NCI-H1436 (cell line): ENCODE measurements at places on chromosomes 7 and 10.

DNA sequence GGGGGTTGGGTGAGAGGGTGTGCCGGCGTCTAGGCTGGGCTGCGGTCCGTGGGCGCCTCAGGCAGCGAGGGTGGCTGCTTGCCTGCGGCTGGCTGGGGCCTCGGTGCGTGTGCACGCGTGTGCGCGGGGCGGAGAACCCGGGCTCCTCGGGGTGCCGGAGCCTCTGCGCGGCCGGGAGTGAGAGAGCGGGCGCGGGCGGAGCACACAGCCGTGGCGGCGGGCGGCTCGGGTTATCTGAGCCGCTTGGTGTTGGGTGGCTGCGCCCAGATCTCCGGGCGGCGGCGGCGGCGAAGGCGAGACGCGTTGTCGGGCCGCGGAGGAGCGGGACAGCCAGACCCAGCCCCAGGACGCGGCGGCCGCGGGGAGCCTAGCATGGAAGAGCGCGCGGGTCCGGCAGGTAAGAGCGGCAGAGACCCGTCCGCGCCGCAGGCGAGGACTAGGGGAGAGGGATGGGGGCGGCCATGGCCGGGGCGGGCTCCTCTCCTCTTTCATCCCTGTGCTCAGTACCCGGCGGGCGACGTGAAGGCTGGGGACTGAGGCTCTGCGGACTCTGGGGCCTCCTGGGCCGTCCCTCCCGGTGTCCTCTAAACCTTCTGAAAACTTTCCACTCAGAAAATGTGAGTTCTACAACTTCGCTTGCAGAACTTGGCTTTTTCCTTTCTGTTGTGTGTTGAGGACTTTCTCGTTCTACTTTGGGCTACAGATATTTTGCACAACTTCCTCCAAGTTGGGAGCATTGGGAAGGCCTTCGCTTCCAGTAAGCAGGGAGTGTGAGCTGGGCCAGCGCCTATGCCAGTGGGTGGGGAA is 9.8 kb upstream of the PAX2 start:
- DNase-seq: no peak

DNA sequence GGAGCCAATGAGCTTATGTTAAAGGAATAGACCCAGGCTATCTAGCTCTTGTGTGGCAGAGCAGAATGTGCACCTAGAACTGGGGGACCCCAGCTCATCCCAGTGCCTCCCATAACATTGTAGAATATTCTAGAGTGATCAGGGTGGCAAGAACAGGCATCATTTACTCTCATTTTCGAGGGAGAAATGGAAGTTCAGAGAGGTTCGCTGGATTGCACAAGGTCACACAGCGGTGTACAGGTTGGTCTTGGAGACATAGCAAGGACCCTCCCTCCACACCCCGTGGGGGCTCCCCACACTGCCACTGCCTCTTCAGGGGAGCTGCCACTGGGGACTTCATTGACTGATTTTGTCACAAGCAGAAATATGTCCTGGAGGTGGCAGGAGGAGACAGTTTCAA is 8.9 kb downstream of the MUC12 start:
- DNase-seq: no peak

DNA sequence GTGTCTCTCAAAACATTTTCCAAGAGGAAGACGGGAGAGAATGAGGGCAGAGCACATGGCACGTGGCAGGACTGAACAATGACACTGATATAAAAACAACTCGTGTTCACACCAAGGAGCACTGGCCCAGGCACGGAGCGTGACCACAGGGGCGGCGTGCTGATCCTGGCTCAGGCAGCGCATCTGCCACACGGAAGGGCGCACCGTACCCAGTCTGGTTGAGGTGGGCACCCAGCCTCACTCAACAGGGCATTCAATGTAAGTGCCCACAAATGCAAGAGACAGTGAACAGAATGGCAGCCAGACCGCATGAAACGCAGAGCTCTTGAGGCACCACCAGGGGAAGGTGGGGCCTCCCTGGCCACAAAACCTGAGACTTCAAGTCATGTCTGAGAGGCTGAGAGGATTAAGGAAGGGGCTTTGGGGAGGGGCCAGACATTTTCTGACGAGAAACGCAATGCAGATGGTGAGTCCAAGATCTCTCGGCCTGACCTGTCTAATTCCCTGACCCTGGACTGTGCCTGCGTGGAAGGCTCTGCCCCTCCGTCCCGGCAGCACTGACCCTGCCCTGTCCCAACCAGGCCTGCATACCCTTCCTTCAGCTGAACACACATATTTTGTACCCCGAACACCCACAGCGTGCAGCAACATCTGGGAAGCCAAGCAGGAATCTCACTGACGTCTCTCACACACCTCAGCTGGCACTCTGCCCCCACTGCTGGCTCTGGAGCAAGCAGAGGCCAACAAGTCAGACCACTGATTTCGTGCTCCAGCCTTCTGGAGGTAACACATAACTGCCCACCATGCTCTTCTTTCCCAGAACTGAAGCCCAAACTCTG is 35.5 kb downstream of the VOPP1 start:
- DNase-seq: no peak

GRCh38 chr7:80726666-80727065 is 88.2 kb downstream of the CD36 start:
- DNase-seq: no peak

GRCh38 chr7:102874166-102874829 is 38.5 kb upstream of the LRRC17 start:
- no peak for DNase-seq

- no peak for DNase-seq
These were observed 12.3 kb downstream of the HUS1 start for GRCh38 chr7:47967123-47967522.

DNA sequence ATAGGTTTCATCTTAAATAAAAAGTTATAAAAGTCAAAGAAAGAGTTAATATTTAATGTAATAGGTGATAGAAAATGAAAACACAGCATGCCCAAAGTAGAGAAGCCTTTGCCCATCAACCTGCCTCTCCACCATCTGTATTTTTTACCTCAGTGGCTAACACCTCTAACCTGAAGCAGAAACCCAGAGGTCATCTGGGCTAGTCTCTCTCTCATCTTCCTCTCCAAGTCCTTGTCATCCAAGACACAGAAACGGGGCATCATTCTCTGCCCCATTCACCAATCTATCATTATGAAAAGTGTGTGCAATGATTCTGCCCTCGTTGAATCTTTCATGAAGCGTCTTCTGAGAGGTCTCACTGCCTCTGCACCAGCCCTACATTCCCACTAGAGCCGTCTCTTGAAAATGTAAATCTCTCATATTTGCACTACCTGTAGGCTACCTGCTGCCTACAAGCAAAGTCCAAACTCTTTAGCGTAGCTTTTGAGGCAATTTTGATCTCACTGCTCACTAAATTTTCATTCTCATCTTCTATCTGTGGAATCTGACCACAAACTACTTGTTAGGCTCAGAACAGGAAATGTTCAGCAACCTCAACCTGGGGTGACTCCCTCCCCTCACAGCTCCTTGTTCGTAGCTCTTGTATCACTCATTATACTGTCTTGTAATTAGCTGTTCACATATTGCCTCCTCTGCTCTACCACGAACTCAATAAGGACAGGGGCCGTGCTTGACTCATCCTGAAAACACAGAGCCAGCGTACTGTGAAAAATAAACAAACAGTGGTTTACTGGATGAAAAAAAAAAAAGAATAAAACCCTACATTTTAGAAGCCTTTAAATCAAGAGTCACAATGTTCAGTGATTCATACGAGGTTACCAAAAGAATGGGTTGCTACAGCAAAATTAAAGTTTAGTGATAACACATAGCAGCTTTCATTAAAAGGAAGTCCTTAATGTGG is 83.1 kb downstream of the CTNNA3 start:
- no peak for DNase-seq

DNA sequence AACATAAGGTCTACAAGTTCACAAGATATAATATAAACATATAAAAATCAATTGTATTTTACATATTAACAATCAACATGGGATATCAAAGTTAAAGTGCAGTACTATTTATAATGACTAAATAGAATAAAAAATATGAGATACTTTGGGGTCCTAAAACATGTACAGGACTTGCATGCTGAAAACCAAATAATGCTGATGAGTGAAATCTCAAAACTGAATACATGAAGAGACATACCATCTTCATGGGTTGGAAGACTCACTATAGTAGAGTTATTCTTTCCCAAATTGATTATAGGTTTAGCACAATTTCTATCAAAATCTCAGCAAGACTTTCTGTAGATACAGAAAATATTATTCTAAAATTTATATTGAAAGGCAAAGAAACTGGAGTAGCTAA is 181.5 kb downstream of the LHFPL3 start:
- DNase-seq: no peak

- peak; percentile 3 for DNase-seq
These were observed 37.0 kb upstream of the IL15RA start for GRCh38 chr10:6014241-6014761.

DNA sequence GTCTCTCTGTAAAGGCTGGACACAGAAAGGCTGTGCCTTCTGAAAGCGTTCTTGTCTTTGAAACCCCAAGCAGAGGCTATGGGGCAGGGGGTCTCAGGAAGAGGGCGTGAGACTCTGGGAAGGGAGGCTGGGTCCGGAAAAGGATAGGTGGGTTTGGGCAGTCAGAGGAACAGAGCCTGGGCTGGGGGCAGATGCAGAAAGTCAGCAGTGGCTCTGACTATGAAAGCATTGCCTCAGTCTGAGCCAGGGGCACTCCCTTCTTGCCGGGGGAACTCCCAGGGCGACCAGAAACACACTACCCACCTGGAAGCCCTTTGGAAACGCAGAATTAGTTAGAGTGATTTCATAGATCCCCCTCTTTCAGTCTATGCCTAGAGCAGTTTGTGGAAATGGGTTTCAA is 72.0 kb downstream of the VWA2 start:
- DNase-seq: no peak

DNA sequence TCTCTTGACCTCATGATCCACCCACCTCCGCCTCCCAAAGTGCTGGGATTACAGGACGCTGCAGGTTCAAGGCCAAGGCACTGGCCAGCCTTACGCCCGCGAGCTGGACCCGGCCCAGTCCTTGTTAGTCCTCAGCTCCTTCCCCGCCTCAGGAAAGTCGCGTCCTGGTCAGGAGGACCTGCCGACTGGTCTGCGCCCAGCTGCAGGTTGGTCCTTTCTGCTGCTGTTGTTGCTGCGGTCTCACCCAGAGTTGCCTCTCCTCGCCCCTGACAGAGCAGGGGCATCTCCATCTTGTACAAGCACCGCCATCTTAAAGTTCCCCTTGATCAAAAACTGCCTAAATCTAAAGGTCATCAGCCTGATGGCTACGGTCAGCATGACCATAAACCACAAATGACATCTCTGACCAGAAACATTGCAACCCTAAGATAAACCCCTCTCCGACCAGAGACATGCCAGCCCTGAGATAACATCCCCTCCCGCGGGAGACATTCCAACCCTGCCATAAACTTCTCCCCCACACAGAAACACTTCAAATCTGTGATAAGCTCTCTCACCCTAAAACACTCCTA is 13.9 kb upstream of the BMS1 start:
- no peak for DNase-seq

DNA sequence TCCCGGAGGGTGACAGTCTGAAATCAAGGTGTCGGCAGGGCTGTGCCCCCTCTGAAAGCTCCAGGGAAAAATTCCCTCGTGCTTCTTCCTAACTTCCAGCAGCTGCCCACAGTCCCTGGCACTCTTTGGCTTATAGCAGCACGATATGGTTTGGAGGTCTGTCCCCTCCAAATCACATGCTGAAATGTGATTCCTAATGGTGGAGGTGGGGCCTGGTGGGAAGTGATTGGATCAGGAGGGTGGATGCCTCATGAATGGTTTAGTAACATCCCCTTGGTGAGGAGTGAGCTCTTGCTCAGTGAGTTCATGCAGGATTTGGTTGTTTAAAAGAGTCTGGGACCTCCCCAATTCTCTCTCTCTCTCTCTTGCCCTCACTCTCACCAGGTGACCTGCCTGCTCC is 51.1 kb downstream of the GPAM start:
- DNase-seq: no peak

GRCh38 chr10:17249820-17250219 is 21.8 kb downstream of the VIM start:
- DNase-seq: no peak

DNA sequence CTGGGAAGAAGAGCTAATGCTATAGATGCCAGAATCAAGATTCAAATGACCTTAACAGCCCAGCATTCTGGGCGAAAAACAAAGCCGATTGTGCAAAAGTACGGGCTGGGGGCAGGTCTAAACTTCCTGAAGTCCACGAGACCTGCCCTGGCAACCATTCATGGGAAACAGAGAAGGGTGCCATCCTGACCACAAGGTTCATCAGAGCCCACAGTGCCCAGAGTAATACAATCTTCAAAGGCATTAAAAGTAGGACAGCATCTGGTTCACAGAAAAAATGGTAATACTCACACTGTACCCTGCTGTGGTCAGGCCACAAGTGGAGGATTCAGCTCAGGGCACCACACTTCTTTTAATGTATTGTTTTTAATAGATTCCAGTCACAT is 36.1 kb downstream of the SORBS1 start:
- DNase-seq: no peak

GRCh38 chr10:8049045-8049864 is 5.2 kb upstream of the GATA3 start:
- DNase-seq: no peak

- no peak for DNase-seq
These were observed 133.9 kb downstream of the AASS start for GRCh38 chr7:122010116-122010515.

DNA sequence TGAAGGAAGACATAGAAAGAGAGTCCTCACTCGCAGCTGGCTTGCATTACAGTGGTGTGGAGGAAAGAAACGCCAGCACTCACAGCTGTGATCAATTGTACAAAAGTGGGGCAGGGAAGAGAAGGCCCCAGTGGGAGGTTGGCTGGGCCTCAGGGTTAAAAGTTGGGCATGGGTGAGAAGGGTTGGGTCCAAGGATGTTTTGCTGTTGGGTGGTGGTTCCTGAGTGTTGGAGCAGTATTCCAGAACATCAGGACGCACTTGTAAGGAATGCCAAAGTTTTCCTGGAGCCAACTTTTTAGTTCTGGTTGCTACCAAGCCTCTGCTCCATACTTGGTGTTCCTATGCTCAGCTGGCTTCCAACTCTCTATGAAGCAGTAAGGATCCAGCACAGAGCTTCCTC is 55.4 kb upstream of the MKRN1 start:
- DNase-seq: no peak
